ENCODE measurements at places on chromosomes 3 and 15.

DNA sequence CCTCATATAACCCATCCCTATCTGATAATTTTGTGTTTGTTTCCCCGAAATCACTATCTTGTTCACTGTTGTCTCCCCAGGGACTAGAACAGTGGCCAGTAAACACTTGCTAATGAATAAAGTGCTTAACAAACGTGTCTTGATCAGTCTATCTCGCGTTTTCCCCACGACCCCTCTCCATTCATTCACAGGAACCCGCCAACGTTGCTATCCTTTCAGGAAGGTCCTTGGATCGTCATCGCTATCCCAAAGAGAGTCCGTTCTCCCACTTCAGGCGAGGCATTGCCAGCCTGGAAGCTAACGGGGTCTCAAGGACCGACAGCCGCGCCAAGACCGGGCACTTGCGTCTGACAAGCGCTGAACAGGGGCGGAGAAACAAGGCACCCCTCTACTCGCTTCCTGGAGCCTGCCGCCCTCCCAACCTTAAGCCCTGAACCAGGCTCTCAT lies 344 bp downstream of the LINS1 start:
- no peak for DNase-seq

DNA sequence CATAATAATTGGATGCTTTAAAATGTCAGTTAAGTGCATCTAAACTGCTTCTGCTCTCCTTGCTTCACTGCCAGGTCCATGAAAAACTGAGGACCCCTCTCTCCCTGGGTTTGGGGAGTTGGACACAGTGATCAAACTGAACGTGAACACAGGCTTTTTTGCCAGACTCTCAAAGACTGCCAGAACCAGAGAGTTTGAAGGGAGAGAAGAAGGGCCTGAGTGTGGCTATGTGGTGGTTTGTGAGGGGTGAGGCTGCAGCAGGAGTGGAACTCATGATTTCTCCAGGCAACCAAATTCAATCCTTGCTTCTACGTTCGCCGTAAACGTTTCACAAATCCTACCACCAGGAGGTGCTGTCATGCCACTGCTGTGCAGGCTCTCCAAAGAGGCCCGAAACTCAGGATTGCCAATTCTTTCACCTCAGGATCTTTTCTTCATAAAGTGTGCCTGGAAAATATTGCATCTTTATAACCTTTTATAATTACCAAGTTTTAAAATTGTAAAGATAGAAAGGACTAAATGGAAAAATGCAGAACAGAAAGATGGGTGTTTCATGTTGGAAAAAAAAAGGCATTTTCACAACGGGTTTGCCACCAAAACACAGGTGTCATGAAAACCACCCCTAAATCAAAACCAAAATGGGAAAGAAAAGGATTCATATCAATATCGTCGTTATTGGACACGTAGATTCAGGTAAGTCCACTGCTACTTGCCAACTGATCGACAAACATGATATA lies 19.7 kb downstream of the TM4SF4 start:
- DNase-seq: peak; percentile 42

DNA sequence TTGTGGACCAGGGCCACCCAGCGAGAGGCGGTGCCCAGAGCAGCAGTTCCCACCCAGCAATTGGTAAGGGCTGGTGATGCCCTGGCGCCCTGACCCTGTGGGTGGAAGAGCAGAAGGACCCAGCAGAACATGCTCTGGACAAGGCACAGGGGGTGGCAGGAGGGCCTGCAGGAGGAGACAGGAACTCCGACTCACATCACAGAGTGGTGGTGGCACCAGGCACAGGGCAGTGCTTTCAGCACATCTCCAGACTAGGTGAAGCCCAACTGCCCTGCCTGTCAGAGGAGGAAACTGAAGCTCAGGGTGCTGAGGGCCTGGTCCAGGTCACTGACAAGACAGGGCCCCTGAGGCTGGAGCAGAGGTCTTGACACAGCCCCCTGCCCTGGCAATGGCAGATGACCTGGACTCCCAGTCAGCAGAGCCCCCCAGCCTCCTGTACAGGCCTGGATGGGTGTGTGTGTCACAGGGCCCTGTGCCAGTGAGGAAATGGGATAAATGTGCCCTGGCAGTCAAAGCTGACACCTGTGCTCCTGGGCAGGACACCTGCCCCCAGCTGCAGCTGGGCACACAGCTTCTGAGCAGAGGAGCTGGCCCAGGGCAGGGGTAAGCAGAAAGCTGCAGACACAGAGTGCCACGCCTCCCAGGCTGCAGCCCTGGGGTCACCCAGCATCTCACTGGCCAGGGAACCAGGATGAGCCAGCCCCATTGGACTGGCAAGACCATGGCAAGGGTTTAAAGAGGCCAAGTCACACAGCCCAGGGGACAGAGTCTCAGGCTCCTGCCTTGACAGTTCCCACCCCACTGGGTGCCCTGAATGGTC lies 11.4 kb downstream of the KLF15 start:
- peak; percentile 81 for DNase-seq

GRCh38 chr15:96703091-96703490 lies 372.6 kb downstream of the NR2F2 start:
- no peak for DNase-seq

- no peak for DNase-seq
These were observed 295 bp downstream of the ZWILCH start for GRCh38 chr15:66505430-66505811.

GRCh38 chr15:91278951-91279350 lies 178.9 kb downstream of the SV2B start:
- DNase-seq: no peak

DNA sequence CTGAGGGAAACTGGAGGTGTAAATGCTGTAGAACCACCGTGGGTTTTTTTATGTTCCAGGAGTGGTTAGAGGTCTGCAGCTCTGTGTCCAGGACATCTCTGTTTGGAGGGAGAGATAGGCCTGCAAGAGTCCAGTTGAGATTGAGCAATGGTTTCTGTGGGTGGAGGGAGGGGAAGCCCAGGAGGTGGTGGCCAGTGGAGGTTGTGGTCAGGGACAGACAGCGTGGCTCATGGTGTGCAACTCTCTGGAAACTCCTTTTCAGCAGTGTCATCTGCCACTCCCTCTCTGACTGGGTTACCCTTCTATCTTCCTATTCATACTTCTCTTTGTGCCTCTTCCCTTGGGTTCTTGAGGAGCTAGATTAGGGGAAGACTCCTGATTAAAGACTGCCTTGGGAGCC lies 9.6 kb downstream of the XCR1 start:
- no peak for DNase-seq

DNA sequence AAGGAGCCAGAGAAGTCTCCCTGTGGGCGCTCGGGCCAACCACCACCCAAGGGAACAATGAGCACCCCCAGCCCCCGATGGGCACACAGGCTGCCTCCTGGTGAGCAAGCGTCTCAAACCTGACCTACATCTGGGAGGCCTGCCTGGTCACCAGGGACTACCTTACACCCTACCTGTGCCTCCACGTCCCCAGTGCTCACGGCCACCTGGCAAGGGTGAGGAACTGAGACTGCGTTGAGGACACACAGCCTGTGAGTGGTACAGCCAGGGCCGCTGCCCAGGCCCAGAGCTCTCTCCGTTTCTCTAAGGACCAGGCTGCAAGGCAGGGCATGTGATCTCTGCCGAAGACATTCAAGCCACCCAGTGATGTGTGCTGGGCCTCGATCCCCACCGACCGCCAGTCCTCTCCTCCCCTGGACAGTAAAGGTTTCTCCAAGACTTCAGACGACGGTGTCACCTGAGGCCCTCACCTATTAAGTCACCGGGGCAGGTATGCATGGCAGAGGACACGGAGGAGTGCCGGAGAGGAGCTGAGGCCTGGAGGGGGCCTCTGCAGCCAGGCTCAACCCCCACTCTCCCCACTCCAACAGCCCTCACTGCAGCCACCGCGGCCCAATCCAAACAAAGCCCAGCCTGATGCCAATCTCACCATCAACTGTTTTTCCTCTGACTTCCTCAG lies 2.8 kb downstream of the GOLGA8A start:
- DNase-seq: no peak

DNA sequence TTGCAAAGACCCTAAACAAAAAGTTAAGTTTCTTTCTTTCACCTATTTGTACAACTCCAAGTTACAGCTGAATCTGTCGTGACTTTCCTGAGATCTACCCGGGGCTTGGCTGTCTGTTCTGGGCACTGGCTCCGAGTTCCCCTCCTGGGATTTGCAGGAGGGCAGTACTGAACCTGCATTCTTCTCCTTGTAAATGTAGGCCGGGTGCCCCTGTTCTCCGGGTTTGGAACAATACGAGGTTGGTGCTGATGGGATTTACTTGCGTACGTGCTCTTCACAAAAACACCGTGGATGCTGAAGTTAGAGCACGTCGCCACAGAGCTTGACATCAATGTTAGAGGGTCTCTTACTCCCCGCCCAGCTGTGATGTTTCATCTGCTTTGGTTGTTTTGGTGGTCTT lies 48.1 kb downstream of the KLHL25 start:
- DNase-seq: no peak

GRCh38 chr15:99590913-99591646 lies 25.3 kb downstream of the MEF2A start:
- DNase-seq: no peak

DNA sequence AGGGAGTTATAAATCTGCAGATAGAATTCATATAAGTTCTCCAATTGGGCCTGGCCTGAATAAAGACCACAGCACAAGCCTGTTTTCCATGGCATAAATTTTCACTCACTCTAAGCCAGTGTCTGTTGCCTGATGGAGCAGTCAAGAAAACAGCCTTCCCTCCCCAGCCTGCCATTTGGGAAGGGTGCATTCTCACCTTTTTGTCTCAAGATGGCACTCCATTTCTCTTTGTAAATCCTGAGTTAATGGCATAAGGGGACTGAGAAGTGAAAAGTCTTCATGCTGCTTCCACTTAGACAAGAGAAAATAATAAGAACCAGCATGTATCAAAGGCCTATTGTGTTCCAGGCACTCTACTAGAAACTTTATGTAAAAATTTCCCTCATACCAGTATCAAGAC lies 115.6 kb upstream of the MANF start:
- DNase-seq: no peak

DNA sequence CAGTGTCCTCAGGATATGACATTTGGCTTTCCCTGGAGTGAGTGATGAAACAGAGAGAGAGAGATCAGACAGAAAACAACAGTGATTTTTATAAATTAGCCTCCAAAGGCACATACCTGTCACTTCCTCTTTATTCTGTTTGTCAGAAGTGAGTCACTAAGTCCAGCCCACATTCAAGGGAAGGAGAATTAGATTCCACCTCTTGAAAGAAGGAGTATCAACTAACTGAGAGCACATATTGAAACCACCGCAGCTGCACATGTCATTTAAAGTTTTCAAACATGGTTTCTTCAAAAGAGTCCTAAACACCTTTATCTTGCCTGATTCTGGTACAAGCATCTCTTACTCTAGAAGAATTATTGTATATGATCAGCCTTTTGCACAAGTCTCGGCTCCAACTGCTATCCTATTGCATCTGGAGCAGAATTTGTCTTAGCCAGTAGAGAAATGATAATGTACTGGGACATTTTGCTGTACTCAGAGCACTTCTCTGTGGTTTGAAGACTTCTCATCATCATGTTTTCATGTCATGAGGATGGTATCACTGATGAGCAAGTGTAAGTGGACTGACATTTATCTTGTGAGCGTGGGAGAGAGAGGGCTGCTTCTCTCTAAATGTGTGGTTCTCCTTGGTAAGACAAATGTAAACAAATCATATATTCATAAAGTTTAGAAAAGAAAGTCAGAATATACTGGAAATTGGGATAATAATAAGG lies 338.9 kb upstream of the CFAP20DC start:
- no peak for DNase-seq

- DNase-seq: no peak
These were observed 1.2 kb downstream of the MKRN3 start for GRCh38 chr15:23566651-23567050.

DNA sequence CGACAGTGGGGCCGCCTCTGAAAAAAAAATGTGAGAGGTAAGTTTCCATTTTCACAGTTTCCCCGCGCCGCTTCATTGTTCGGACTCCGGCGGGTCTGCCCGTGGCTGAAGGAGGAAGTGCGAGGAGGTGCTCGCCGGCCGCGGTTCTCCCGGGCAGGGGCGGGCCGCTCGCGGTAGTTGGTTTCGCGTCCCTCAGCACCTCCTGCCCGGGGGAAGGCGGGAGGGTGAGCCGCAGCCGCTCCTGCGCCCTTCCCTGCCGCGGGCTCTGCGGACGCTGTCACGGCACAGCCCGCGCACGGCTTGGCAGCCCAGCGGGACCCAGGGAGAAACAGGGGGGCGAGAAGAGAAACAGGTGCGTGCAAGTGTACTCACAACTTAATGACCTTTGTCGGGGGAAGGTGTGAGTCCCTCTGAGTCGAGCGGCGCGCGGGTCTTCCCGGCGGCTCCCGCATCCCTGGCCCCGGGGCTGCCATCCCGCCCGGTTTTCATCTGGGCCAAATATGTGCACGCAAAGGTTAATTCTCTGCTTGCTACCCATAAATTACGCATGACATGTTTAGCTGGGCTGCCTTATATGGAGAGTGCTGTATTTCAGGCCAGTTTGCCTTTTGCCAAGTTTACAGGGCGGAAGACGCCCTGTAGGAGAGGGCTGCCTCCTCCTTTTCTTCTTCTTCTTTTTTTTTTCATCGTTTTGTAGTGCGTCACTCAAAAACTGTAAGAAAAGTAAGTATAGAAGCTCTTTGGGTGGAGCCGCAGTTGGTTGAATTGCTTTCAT lies 514 bp downstream of the MBNL1 start:
- DNase-seq: no peak

- no peak for DNase-seq
These were observed 167.9 kb downstream of the PDE8A start for GRCh38 chr15:85149465-85150129.

GRCh38 chr3:90062016-90062415 lies 954.6 kb downstream of the EPHA3 start:
- no peak for DNase-seq

- no peak for DNase-seq
These were observed 2.6 kb downstream of the CHRD start for GRCh38 chr3:184382326-184383032.

DNA sequence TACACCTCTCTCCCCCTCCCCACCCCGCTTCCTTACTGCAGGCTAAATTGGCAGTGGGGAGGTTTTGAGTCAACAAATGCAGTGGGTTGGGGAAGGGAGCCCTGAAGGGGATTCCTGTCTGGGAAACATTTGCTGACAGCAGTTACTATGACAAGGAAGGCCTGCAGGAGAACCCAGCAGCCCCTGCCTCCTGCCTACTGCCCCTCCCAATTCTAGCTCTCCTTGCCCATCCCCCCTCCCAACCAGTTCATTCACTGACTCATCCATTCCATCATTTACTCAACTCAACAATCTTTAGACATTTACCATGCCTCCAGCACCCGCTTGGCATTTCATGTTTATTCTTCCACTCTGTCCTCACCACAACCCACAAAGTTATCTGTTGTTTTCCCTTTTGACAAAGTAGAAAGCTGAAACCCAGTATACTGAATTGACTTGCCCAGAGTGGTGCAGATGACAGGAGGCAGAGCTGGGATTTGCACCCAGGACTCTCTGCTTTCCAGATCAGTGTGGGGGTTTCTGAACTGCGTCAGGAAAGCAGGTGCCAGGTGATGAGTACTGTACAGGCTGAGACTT lies 75.0 kb downstream of the MAGEF1 start:
- no peak for DNase-seq
